GM23248 (cell line): ENCODE measurements at places on chromosomes 1 and 21. TPM values are rescaled to one million over a fixed set of nuclear protein-coding genes. Genes with fewer than 3 reads are reported as not detected.

The LRRC38 gene
- polyA plus RNA-seq, result not detected in 2 replicates

The FBLIM1 gene
- 63.3 and 67.3 TPM in 2 replicates for polyA plus RNA-seq

DNA sequence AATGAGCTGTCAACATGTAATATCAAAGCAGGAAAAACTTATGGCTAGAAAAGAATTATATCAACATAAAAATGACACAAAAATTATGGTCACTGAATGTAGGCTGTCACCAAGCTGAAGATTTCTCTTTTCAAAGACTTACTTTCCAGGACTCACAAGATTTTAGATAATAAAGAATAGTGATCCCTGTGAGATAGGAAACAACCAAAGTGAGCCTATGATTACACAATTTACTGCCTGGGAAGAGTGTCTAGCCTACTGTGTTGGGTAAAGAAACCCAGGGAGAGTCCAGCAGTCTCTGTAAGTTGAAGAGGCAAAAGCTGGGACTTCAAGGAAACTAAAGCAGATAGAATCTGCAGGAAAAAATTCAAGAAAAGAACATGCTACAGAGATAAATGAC is 20.2 kb upstream of the RGS1 start:
- no peak for DNase-seq

GRCh38 chr1:247331172-247331524 is 519 bp downstream of the ZNF496 start:
- peak; percentile 90 for DNase-seq

DNA sequence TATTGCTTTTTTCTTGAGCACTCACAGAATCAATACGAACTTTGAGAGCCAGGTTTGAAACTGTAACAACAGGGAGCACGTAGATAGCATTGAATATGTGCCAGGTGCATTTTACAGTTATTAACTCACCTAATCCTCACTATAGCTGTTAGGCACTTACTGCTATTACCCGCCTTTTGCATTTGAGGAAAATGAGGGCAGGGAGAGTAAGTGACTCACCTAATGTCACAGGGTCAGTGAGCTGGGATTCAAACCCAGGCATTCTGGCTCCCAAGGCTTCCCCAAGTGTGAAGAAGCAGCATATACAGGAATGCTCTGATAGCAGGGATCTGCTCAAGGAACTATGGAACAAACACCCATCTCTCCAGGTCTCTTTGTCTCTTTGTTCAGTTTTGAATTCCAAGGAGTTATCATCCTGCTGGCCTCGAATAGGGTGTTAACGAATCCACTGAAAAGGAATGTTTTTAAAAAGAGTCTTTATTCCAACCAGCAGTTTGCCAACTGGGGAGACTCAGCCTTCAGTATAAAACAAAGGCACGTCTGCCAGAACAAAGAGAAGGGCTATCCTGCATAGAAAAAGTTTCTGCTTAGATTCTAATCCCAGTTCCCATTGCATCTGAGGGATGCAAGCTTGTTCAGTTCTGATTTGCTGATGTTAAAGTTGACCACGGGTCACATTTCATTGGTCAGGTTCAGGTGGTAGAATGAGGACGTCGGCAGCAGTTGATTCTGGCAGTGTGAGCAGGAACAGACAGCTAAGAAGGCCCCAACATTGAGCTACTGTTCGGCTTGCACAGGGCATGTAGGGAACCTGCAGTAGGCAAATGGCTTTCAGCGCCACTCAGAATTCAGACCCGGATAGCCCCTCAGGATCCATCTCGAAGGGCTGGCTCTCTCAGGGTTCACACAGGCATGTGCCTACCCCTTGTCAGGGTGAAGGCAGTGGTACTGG is 22.1 kb downstream of the TRIM67 start:
- no peak for DNase-seq

GRCh38 chr1:226496453-226497015 is 52.0 kb upstream of the STUM start:
- DNase-seq, result no peak
